ENCODE measurements at places on chromosomes 1 and 21.

DNA sequence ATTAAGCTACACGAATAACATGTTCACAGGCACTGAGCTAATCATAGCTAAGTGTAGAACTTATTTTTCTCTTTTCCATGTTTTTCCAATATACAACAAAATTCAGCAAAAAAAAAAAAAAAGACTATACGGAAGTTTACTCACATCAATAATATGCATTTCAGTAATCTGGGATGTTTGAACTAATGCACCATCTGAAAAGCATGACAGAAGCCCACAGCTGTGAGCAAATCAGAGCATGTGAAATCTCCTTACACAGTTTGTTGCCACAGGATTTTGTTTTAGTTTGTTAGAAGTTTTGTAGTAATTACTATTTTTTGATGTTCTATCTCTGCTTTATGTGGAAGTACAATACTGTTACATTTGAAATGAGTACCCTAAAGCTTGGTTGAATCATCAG lies 1051.7 kb downstream of the TTLL7 start:
- DNase-seq: no peak

GRCh38 chr21:27586326-27586725 lies 619.4 kb upstream of the ADAMTS5 start:
- DNase-seq: no peak

GRCh38 chr1:223500560-223501425 lies 107.6 kb downstream of the CCDC185 start:
- DNase-seq: peak; percentile 98

DNA sequence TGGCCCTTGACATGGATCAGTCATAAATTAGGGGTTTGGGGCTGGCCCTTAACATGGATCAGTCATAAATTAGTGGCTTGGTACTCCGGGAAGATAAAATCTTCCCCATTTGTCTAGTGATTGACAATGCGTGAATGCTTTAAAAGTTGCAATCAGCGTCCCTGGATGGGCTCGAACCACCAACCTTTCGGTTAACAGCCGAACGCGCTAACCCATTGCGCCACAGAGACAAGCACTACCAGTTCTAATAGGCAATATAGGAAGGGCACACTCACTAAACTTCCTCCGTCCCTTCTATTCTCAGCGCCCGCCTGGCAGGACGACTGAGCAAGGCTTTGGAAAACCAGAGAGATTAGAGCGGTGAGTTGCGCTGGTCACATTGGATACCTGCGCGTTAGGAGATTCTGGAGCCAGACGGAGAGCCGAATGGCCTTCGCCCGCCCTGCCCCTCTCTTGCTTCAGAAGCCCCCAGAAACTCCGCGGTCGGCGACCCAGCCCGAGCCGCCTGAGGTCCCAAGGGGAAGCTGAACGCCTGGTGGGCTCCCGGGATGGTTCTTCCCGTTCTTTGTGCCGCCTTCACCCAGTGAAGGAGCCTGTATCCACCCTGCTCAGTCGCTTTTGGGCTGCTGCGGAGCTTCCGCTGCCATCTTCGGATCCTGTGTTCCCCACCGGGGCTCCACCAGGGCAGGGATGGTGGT lies 235.9 kb downstream of the FAM72C start:
- no peak for DNase-seq

Data from cardiac fibroblast (primary cell).